Stimulated activated naive CD4-positive, alpha-beta T cell treated with Interleukin-2 at 50 U/mL for 16 hours (primary cell): ENCODE measurements at places on chromosomes 5 and 9.

DNA sequence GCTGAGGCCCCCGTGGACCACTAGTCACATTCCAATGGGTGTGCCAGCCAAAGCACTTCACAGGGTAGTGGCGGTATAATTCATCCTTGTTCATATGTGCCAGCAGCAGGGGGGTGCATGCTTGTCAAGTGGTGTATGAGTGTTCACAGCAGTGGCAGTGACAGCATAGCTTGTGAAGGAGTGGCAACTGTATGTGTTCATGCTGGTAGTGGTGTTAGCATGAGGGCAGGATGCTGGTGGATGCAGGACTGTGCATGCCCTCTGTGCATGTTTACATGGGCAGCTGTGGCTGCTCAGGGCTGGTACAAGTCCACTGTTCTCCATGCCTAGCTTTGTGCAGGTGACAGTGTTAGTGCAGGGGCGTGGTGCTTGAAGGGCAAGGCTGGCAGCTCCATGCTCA is 253.4 kb upstream of the DMAC1 start:
- DNase-seq: no peak

DNA sequence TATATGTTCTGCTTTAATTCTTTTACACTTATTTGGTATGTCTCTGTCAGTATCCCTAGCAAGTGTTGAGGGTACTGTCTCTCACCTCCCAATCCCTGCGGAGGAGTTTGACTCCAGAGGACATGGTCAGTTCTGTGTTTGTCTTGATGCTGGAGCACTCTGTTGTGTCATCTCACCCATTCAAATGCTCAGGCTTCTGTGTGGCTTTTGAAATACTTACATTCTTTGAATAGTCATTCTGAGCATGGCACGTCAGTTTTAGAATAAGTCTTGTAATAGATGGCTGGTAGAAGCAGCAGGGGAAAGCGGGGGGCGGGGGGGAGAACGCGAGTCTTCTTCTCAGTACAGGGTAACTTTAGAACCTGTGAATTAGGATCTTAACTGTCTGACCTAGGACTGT is 12.3 kb downstream of the MAST4 start:
- no peak for DNase-seq

DNA sequence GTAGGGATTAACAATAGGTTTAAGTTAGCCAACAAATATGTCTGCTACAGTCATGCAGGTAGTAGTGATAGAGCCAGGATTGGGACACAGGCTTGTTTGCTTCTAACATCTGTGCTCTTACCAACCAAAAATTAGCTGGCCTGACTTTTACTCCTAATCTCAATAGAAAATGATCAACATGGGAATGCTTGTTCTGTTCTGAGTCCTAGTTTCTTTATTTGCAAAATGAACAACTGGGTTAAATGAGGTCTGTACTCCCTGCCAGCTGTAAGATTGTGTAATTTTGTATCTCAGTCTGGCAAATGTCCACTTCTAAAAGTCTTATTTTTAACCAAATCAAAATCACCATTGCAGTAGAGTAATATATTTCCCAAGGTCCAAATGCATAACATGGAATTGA is 216.8 kb downstream of the NMUR2 start:
- no peak for DNase-seq

GRCh38 chr5:168874713-168875380 is 295.7 kb upstream of the PANK3 start:
- DNase-seq: no peak

DNA sequence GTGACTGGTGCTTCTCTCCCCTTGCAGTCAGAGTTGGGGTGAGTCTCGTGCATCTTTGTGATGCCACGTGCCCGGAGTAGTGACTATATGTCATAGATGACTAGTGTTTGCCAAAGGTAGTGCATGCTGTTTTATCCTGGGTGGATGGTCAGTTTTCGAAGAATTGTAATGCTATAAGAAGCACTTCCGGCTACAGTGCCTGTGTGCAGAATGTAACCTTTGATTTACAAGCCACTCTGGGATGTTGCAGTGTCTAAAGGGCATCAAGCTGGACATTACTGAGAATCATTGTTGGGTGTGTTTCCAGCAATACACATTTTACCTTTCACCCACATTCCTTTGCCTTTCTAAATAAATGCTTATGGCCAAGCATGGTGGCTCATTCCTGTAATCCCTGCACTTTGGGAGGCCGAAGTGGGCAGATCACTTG is 16.7 kb downstream of the MVB12B start:
- no peak for DNase-seq

- no peak for DNase-seq
Observed at GRCh38 chr9:2494562-2494961, 127.0 kb upstream of the VLDLR start.

DNA sequence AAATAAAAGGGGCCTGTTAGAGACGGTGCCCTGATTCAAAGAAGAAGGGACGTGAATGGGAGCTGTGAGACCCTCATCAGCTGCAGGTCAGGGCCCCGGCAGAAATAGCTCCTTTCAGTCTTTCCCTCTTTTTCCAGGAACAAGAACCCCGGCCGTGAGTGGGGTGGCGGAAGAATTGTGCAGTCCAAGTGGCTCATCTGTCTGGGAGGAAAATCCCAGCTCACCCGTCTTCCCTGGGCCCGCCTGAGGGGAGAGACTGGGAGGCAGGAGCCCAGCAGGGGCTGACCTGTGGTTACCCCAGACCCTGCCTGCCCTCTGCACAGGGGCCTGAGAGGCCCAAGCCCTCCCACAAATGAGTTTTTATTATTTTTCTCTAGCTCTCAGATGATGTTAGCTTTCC is 24.8 kb upstream of the CSF1R start:
- DNase-seq: no peak

GRCh38 chr5:1151316-1151715 is 39.5 kb upstream of the SLC12A7 start:
- no peak for DNase-seq

GRCh38 chr5:63961598-63962161 is 565 bp downstream of the HTR1A start:
- no peak for DNase-seq
